ENCODE measurements at places on chromosomes 1 and 21.

GRCh38 chr21:34345892-34346291, 17.9 kb upstream of the KCNE2 start:
- DNase-seq: no peak

GRCh38 chr1:116408803-116409720, 36.0 kb downstream of the ATP1A1 start:
- no peak for DNase-seq

DNA sequence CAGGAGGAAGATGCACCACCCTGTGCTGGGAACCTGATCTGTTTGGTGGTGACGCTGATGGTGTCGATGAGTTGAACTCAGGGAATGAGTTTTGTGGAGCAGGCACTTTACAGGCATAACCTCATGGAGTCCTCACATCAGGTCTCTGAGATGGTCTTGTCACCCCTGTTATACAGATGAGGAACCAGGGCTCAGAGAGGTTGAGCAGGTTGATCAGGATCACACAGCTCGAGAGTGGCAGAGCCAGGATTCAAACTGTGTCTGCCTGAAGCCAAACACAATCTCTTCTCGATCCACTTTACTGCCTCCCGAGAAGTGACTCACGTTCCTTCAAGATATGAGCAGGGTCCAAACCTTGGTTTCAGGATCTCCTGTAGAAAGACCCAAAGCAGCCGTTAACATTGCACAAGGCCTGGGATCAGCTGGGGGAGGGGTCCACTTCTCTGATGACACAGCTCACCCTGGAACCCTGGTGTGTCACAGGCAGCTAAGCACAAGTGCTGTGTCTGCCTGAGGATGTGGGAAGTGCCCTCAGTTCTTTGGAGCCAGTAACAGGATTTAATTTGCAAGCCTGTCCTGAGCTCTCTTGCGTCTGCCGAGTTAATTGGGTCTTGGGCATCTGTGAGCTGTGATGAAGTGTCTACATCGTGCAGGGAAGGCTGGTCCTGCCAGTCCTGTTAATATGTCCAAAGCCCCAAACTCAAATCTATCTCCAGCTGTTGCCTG, 65.4 kb upstream of the STUM start:
- DNase-seq: no peak

DNA sequence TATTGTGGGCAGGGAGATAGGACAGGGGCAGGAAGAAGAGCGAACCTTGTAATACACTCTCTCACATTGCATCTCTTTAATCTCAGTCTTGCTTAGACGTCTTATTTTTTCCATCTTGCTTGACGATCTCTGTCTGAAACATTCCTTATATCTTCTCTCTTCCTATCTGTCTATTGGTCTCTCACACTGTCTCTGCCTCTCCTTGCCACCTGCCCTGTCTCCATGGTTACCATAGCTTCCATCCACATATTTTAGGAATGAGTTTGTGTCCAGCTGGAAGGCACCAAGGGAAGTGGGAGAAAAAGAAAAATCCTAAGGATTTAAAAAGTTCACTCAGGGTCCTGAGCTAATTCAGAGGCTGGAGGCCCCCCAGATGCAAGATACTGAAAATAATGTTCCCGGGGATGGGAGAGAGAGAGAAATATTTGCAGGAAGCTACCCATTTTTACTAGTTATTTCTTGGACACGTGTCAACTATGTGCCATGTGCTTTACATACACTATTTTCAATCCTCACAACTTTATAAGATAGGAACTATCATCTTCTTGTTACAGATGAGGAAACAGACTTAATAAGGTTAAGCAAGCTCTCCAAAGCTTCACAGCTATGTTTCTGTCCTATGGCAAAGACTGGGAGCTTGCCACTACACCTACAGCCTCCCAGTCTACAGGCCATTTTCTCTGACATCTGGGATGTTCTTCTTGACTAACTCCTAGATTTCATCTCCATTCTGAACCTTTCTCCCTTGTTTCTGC, 933 bp downstream of the ANKRD34A start:
- no peak for DNase-seq

DNA sequence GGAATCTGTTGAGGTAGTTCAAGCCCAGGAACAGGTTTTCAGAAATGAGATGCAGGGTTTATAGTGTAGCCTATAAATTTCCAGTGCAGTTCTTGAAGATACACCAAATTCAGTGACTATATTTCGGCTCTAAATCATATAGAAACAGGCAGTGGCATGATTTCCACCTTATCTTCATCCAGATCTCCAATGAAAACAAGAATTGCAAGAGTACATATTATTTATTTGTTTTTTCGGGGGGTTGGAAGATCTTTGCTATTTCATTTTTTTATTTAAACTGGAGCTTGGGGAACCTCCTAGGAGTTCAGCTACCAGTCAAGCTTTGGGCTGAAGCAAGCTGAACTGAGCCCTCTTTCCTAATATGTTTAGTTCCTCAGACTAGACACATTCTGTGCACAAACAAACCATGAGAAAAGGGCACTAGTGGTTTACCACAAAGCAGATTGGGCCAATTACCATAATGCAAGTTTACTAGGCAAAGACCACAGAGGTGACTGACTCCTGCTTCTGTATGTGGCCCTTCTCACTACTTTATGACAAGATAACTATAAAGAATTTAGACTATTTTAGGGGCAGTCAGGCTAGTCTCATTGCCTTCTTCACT, 68.5 kb downstream of the RGS2 start:
- no peak for DNase-seq

- no peak for DNase-seq
These were observed 12.2 kb upstream of the CD34 start for GRCh38 chr1:207923121-207923520.

GRCh38 chr1:30028939-30029338, 694.4 kb downstream of the MATN1 start:
- peak; percentile 19 for DNase-seq

DNA sequence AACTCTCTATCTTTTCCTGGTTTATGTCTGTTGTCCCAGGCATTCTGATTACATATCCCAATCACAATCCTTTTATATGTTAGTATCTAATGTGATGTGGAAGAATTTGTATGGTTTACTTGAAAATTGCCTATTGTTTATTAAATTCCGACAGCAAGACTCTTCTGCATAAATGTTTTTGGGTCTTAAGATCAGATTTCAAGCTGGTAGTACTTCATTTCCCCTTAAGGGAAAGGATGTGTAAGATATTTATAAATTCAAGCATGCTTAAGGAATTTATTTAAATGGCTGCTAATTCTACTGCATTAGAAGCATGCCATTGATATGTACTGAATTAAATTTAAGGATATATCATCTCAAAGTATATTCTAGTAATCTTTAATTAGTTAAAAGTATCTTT, 20.4 kb upstream of the GPR88 start:
- DNase-seq: no peak

- DNase-seq: peak; percentile 72
These were observed 78.9 kb upstream of the ACTRT2 start for GRCh38 chr1:2942410-2942809.

GRCh38 chr1:198298640-198299039, 141.8 kb downstream of the NEK7 start:
- no peak for DNase-seq

DNA sequence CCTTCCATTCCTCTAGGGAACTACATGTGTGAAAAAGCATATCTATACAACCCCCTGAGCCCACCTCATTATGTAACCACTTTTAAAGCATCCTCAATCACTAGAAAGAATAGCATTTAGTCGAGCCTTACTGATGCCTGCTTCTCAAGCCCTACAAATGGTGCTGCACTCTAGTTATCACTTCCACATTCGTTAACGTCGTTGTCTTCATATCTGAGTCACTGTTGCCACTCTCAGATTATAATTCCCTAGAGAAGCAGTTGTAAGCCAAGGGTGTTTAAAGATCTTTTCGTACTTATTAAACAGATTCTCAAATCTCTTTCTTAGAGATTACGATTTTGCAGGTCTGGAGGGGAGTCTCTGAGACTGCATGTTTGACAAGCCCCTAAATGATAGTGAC, 16.5 kb downstream of the ATP1B1 start:
- no peak for DNase-seq

DNA sequence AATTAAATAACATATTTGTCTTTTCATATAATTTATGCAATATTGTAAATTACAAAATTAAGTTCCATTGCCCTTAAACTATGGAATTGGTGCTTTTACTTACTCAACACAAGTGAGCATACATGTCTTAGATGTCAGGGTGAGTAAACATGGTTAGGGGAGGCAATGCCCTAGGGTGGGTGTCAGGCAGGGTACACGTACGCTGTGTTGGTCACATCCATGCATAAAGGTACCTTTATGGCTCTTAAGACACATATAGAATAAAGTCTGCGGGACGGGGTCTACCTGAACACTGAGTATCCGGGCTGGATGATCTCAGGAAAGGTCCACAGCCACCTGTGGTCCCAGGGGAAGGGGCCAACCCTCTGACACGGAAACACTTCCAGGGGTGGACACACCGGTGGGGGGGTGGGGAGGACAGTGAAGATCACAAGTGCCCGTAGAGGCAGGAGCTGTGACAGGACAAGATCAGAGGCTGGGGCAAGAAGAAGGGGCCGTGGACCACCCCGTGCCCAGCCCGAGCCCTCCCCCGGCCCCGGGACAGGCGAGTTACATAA, 720 bp downstream of the LIN9 start:
- DNase-seq: no peak

Data from chondrocyte (in vitro differentiated cells).